ENCODE measurements at places on chromosomes 12 and 14.

DNA sequence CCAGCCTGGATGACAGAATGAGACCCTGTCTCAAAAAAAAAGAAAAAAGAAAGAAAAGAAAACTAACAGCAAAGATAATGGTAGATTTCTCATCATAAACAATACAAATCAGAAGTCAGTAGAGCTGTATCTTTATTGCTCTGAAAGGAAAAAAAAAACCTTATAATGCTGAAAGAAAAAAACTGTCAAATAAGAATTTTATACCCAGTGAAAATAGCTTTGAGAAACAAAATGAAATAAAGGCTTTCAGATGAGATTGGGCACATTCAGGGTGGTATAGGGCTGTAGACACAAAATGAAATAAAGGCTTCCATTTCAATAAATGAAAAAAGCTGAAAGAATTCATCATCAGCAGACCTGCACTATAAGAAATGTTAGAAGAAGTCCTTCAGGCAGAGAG, 105.0 kb upstream of the FOXN3 start:
- DNase-seq = no peak

DNA sequence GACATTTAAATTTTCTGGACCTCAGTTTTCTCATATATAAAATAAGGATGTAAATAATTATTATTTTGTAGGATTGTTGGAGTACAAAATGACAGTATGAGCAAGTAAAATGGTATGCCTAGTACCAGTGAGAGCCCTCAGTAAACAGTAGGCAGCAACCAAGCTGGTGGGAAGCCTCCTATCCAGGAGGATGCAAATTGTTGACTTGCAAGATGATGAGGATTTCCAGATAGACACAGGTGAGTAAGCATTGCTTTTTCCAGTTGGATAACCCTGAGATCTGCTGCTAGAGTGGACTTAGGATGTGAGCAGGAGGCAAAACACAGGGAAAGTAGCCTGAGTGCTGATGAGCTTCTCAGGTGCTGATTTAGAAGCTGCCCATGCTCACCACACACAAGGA, 28.2 kb upstream of the AMIGO2 start:
- no peak for DNase-seq

GRCh38 chr14:72928872-72929271, 2.6 kb downstream of the DCAF4 start:
- no peak for DNase-seq

- no peak for DNase-seq
Observed at GRCh38 chr12:4816744-4817525, 92.8 kb upstream of the KCNA1 start.
